ENCODE measurements at places on chromosomes 12 and 14.

GRCh38 chr12:25813843-25814242 is 144.6 kb upstream of the RASSF8 start:
- DNase-seq, result no peak

- DNase-seq, result no peak
Observed at GRCh38 chr12:110819646-110820045, 27.1 kb upstream of the CCDC63 start.

DNA sequence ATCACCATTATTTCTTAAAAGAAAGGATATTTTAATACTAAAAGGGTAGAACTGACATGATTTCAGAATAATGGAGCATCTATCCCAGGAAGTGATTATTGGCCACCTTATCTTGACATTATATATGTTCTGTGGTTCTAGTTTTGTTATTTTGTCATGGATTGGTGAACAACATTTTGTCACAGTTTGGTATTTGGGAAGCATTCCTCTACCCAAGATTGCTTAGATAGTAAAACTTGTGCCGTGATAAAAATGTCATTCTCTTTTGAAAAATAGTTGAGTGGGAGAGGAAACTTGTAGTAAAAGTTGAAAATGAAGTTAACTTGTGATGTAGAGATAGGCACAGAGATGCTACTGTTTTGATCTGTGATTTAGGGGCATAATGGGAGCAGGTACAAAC is 65.7 kb downstream of the TMX1 start:
- DNase-seq, result no peak

DNA sequence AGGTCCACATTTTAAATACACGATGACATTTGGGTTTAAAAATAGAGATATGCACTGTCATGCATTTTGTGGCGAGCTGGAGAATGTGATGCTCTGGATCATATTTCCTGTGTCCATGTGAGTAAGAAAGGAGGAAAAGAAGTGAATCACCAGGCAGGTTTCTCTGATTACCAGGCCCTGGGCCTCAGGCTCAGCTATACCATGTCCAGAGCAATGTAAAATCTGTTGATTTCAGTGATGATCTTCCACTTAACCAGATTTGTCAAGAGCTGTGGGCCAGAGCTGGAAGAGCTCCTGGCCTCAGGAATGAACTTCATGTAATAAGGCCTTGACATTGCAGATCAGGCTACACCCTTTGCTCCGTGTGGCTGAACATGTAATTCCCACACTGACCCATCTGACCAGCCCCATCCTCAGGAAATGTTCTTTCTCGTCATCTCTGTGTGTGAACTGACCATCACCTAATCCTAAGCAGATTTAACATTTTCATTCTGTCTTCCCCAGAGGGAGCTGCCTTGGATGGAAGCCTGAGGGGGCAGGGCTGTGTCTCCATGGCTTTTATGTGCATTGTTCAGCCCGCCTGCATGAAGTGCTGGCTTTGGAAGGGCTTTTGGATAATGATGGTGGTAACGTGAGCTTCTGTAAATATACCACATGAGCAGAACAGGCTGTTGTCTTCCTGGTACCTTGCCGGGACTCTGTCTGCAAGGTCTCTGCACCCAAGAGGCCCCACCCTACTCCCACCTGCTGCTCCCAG is 54.5 kb downstream of the CRACR2A start:
- no peak for DNase-seq

DNA sequence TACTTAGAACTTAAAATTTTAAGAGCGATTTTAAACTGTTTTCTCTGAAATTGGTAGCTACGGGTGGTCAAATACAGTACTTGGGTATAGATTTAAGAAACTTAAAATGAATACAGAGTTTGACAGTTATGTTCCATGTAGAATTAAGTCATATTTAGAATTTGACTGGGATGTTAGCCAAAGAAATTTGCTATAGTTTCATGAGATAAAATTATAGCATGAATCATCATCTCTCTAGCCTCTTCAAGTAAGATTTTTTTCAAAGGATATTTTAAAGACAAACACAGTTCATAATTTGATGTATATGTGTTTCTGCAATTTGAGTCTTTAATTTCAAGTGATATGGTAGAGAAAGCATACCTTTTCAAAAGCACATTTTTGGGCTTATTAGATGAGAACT is 41.0 kb downstream of the ZCRB1 start:
- DNase-seq, result no peak

GRCh38 chr12:27332714-27333402 is at the start of gene BMAL2:
BMAL2 (plus strand) TSS chr12:27332836; CDS start chr12:27333073, 237 bp downstream.
- peak; percentile 58 for DNase-seq

GRCh38 chr12:19726592-19726991 is 287.3 kb downstream of the AEBP2 start:
- DNase-seq, result no peak

DNA sequence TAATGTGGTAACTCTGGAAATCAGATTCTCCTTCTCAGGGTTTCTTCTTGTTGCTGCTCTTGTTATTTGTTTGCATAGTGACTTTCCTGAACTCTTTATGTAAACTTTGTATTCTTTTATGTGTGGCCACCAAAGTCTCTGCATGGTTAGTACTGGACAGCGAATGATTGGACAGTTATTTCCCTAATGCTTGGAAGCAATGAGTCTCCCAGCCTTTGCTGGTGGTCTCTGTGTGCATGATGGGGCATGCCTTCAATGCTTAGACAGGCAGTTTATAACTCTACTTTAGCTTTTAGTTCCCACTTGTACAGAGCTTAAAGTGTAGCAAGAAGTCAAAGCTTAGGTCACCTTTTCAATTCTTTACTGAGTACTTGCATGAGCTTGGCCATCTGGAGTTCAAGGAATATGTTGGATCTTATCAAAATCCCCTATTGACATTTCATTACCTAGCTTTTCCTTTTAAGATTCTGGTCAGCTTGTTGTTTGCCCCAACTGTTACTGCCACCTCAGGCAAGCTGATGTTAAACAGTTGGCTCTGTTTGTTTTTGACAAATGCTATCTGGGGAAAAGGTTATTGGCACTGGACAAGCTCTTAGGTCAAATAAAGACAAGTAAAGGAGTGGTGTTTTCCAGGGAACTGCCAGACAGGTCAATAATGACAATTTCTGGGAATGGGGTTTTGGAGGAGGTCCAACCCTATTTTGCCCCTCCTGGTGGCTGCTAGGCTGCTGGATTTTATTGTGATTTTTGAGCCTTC is 12.3 kb downstream of the CCDC91 start:
- no peak for DNase-seq

GRCh38 chr14:41280745-41281144 is 325.9 kb upstream of the LRFN5 start:
- no peak for DNase-seq

GRCh38 chr12:12171991-12172511 is 94.8 kb downstream of the LRP6 start:
- no peak for DNase-seq

- no peak for DNase-seq
Observed at GRCh38 chr12:122942637-122943036, 23.6 kb downstream of the ABCB9 start.

DNA sequence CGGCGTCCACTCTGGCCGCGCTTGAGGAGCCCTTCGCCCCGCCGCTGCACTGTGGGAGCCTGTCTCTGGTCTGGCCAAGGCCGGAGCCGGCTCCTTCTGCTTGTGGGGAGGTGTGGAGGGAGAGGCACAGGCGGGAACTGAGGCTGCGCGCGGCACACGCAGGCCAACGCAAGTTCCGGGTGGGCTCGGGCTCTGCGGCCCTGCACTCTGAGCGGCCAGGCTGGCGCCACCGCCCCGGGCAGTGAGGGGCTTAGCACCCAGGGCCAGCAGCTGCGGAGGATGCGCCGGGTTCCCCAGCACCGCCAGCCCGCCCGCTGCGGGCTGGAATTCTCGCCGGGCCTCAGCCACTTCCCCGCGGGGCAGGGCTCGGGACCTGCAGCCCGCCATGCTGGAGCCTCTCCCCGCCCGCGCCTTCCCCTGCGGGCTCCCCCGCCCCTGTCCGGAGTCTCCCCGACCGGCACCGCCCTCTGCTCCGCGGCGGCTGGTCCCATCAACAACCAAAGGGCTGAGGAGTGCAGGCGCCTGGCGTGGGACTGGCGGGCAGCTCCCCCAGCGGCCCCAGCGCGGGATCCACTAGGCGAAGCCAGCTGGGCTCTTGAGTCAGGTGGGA is 921.2 kb upstream of the FOXG1 start:
- no peak for DNase-seq

DNA sequence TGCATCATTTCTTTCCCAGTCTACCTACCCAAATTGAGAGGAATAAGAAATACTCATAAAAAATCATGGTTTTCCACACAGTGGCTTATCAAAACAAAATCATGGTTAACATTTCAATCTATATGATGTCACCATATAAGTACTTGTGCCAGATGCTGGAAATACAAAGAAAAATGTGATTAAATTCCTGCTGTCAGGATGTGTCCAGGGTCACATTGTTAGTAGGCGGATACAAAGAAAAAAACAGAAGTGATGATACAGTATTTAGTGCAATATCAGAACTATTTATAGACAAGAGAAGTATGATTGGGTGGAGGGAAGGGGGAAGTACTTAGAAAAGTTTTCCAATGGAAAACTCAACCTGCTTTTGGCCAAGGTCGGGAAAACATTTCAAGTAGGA is 47.0 kb upstream of the OR6J1 start:
- DNase-seq, result no peak

DNA sequence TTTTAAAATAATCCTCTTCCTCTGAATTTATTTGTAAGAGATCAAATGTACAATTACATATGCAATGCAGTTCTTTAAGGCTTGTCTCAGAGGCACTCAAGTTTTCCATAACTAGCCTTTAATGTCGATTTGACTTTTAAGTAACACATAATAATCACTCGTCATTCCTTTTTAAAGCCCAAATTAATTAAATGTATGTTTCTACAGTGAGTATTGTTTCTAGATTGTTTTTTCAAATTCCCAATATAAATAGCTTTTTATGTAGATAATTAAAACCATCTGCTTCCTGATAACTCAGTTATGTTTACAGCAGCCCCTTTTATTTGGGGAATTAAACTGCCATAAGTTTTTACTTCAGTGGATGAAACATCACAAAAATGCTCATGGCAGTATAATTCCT is 185.1 kb downstream of the ETNK1 start:
- no peak for DNase-seq

DNA sequence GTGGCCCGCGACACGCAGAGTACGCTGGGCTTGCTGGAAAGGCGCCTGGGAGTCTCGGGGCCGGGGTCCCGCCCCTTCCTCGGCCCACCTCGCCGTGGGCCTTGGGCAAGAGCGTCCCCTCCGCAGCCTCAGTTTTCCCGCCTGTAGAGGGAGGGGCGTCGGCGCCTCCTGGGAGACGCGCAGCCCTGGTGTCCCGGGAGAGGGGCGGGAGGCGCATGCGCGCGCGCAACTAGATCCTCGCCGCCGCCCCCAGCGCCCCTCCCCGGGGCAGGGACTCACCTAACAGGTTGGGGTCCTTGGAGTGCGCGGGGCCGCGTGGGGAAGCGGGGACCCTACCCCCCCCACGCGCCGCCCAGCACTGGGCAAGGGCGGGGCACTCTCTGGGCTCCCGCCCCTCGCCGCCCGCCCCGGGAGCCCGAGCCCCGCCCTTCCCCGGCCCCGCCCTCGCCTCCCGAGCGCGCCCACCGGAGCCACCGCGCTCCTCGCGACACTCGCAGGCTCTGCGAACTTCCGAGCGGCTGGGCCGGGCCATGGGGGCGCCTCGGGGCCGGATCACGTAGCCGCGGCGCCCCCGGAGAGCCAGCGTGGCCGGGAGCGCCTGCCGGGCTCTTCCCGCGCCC is at the start of gene KIF26A:
Gene KIF26A (plus strand): TSS at position 490 of the 620 bp plus-strand sequence. CDS start 136 bp downstream, outside the sequence.
- DNase-seq, result peak; percentile 35

- no peak for DNase-seq
Observed at GRCh38 chr12:91852634-91853033, 293.0 kb downstream of the BTG1 start.

DNA sequence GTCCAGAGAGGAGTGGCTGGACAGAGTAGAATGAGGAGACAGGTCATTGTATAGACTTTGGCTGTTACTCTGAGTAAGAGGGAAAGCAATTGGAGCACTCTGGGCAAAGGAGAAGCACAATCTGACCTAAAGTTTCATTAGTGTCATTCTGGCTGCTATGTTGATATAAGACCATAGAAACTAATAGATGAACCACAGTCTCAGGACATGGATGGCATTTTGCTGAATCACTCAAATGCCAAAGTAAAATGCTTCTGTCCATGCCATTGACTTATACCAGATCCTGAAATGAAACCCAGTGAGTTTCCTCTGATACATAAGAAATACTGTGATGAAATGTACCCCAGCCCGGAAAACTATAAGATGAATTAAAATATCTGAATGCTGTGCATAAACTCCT is 65.8 kb upstream of the COCH start:
- no peak for DNase-seq

- no peak for DNase-seq
Observed at GRCh38 chr12:4911316-4911994, 1.8 kb downstream of the KCNA1 start.

All from activated CD4-positive, CD25-positive, alpha-beta regulatory T cell treated with anti-CD3 and anti-CD28 coated beads, Interleukin-2, amount 50 U/mL, for 72 hours (primary cell).